ENCODE measurements at places on chromosomes 5 and 9.
A peak's percentile ranks its signal among the peaks of the same experiment; 100 is the strongest.

GRCh38 chr5:141762790-141763368, 80.8 kb upstream of the ARAP3 start:
- DNase-seq, result no peak

- no peak for DNase-seq
Observed at GRCh38 chr5:129499208-129499852, 39.2 kb downstream of the ADAMTS19 start.

DNA sequence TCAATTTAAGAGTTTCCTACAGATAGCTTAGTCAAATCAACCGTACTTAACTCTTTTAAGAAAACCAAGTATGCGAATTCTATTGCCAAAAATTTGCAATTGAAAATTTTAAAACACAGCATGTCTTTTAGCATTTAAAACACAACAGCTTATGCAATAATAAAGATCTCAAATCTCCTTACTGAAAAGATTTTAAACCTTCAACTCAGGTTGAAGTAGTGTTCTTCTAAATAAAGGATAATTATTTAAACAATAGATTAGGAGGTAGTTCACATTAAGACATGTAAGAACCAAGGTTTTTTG, 5.5 kb downstream of the NR3C1 start:
- no peak for DNase-seq

DNA sequence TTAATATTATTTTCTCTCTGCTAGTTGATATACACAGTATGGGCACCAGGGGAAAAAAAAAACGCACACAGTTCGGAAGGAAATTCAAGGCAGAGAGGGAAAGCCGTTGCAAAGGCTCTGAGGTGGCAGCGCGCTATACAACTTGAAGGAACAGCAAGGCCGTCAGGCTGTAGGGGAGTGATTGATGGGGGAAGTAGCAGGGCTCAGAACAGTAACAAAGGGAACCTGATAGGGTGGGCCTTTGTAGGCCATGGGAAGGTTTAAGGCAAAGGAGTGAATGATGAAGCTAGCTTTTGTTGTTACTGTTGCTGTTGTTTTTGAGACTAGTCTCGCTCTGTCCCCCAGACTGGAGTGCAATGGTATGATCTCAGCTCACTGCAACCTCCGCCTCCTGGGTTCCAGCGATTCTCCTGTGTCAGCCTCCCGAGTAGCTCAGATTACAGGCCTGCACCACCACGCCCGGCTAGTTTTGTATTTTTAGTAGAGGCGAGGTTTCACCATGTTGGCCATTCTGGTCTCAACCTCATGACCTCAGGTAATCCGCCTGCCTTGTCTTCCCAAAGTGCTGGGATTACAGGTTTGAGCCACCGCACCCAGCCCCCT, 27.0 kb downstream of the AQP7 start:
- peak; percentile 8 for DNase-seq

GRCh38 chr5:124707520-124707919, 38.9 kb downstream of the ZNF608 start:
- DNase-seq, result no peak

- no peak for DNase-seq
Observed at GRCh38 chr5:126166368-126166767, 256.8 kb upstream of the GRAMD2B start.

- DNase-seq, result no peak
Observed at GRCh38 chr9:129170229-129170628, 7.8 kb downstream of the IER5L start.
